ENCODE measurements at places on chromosomes 3 and 15.

- peak; percentile 19 for DNase-seq
Measured at GRCh38 chr3:170907637-170908234, 701 bp downstream of the EIF5A2 start.

- no peak for DNase-seq
Measured at GRCh38 chr15:52689562-52689961, 10.4 kb upstream of the ATOSA start.

DNA sequence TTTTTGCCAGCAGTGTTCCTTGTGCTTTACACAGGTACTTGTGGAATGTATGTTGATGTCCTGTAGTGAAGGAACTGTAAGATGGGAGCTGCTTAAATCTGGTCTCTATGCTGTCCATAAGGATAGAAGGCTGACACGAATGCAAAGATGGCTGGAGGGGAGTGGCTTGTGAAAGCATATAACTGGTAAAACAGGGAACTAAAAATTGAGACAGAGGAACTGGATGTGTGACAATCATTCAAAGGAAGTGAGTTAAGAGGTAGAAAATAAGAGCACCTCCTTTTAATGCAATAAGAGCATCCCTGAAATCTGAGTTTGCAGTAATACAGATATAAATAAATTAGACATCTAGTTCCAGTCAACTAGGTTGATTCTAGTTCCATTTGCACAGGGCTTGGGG lies 35.2 kb downstream of the RNF13 start:
- no peak for DNase-seq

DNA sequence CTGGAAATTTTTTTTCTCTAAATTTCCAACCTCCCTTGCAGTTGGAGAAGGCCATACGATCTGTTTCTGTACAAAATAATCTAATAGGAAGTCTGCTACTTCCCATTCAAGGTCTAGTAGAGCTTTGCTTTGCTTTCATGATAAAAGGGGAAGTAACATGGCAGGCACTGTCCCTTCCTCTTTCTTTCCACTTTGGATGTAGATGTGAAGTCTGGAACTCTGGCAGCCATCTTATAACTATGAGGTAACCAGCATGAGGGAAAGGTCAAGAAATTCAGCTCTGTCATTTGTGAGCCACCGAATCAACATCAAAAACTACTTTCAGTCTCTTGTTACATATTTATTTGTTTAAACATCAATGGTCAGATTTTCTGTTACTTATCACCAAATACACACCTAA lies 156.3 kb downstream of the MTHFS start:
- DNase-seq, result no peak

DNA sequence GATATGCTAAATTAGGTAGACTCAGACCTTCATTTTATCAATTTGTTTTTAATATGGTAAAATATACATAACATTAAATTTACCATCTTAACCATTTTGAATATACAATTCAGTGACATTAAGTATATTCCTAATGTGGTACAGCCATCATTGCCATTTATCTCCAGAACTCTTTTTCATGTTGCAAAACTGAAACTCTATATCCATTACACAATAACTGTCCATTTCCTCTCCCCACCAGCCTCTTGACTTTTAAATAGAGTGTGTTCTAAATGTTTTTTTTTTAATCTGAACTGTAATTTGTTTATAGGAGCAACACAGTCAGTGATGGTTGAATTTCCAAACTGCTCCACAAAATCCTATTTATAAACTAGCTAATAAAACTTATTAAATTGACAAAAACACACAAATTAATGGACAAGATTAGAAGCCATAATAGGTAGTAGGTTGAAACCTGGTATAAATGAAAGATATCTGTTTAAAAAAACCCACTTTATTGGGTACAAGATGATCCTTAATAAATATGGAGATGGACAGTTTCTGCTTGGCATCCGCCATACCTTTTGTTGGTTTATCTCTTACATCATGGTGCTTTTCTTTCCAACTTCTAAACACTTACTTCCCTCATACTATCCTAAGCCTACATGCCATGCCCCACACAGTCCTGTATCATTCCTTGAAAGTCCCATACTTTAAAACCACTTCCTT lies 142.4 kb downstream of the ZPLD1 start:
- no peak for DNase-seq

GRCh38 chr15:56879502-56879901 lies 38.9 kb upstream of the TCF12 start:
- DNase-seq, result no peak

- peak; percentile 52 for DNase-seq
Measured at GRCh38 chr3:52200981-52201679, 3.2 kb downstream of the ALAS1 start.

DNA sequence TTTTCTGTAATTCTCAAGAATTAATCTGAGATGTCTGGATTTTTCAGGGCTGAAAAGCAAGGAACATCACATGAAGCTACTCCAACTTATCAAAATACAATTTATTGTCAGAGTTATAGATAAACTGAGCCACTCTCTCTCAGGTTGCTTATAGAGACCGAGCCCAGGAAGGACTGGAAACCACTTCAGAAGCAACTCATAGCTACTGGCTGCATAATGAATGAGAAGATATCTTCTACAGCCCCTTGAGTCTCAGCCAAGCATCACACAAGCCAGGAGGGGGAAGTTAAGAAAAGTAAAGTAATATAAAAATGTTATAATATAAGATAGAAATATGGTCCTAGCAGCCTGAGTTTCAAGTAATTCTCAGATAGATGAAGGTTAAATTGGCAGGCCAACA lies 186.0 kb downstream of the TNIK start:
- no peak for DNase-seq

DNA sequence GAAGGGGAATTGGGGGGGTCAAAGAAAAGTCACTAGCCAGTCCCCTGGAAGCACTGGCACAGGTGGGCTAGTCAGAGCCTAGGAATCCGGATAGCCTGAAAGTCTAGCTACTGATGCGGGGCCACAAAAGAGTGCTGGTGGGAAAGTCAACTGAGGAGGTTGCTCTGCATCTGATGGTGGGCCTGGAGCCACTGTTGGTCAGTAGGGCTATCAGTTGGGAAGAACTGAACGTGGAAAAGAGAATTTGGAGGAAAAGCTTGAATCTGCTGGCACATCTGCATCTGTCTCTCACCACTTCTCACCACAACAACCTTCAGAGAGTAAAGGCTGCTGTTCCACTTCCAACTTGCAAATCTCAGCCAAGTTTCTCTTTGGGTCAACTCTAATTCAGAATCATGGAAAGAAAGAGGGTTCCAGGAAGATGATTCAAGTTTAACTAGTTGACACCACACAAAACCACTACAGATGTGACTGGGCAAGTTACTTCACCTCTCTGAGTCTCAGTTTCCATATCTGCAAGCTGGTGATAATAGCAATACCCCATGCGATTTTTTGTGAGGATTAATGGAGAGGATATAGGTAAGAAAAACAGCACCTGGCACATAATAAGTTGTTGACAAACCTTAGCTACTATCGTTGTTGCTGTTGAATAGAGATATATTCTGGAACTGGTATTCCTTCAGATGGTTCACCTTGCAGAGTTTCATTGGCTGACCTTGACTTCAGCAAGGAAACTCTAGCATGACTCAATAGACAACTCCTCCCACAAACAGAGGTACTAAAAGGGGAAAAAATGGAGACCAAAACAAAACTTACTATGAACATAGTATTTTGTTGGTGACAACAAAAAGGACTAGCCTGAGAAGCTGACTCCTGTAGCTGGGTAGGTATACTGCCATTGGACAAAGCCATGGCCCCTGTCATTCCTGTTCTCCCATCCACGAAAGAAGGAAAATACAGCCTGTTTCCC lies 280.2 kb upstream of the STT3B start:
- no peak for DNase-seq

DNA sequence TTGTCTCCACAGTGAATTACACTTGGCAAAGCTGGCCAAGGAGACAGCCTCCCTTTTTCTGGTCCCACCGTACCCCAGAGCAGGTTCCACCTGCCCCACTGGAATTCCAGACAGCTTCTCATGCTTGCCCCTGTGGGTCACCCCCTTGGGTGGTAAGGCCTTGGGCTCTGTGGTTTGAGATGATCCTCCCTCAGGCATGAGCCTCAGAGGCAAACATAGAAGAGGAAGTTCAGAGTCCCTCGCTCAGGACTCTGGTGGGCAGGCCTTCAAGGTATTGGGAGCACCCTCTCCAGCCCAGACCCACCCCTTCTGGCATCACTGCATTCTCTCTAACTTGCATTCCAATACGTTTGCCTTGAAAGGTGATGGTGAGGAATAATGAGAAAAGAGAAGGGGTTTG lies 17.6 kb upstream of the UBA7 start:
- DNase-seq, result no peak

GRCh38 chr3:59310736-59311135 lies 260.9 kb upstream of the CFAP20DC start:
- no peak for DNase-seq

- DNase-seq, result no peak
Measured at GRCh38 chr15:27784107-27784506, 315.0 kb downstream of the OCA2 start.

DNA sequence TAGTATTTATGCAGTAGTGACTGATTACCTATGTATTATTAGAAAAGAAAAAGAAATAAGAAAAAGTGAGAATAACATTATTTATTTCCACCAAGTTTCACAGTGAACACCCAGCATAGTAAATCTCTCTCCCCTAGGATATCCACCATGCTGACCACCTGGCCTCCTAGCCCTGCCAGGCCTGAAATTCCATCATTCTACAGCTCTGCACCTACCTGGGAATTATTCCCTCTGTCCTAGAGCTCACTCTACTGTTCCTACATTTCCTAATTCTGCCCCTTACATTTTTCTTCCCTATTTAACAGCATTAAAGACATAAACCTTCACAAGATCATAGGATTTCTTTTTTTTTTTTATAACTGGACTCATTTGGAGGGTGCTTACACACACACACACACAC lies 525.3 kb upstream of the PPP2R3A start:
- no peak for DNase-seq

- no peak for DNase-seq
Measured at GRCh38 chr3:56389183-56389830, 79.0 kb downstream of the ERC2 start.

DNA sequence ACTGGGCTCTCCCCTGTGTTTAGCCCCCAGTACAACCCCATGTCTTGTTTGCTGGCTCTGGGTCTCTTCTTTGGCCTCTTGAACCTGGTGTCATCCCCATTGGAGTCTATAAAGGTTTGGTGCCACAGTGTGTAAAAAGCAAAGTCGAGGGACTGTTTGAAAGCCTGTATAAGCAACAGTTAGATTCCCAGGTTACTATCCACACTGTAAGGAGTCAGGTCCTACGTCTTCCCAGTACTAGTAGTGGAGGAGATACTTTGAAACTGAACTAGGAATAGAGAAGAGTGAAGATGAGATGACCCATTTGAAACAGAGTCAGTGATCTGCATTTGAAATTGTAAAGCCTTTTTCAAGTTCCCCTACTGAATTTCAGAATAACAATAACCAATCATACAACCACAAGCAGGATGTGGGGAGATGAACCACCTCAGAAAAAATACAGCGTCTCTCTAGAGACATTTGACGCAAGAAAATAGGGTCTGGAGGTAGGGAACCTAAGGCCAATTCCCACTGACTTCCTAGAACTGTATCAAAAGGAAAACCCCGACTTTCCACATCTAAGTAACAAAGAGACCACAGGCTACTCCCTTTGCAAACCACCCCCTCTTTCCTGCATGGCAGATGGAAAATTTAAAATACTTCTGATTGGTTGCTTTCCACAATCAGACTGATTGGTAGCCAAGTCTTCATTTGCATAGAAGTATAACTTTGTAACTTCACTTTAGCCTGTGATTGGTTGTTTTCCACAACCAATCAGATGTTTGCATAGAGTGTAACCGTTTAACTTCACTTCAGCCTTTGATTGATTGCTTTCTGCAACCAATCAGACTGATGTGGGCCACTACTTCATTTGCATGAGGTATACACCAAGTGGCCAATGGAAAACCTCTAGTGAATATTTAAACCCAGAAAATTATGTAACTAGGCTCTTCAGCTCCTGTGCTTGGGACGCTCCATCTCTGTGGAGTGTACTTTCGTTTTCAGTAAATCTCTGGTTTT lies 49.9 kb upstream of the NEDD4 start:
- DNase-seq, result no peak

DNA sequence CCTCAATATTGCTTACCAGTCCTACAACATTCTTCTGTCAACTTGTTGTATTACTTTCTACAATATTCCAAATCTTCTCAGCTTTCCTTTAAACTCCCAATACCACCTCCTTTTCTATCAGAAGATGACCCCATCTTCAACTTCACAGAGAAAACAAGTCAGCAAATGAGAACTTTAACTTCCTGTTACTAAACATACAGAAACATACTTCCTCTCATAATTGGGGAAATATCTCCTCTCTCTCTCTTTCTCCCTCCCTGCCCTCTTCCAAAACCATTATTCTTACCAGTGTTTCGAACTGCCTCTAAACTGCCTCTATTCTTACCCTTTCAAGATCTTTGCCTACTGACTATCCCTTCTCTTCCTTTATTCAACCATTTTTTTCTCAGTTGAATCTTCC lies 1.8 kb upstream of the SNAP23 start:
- no peak for DNase-seq

DNA sequence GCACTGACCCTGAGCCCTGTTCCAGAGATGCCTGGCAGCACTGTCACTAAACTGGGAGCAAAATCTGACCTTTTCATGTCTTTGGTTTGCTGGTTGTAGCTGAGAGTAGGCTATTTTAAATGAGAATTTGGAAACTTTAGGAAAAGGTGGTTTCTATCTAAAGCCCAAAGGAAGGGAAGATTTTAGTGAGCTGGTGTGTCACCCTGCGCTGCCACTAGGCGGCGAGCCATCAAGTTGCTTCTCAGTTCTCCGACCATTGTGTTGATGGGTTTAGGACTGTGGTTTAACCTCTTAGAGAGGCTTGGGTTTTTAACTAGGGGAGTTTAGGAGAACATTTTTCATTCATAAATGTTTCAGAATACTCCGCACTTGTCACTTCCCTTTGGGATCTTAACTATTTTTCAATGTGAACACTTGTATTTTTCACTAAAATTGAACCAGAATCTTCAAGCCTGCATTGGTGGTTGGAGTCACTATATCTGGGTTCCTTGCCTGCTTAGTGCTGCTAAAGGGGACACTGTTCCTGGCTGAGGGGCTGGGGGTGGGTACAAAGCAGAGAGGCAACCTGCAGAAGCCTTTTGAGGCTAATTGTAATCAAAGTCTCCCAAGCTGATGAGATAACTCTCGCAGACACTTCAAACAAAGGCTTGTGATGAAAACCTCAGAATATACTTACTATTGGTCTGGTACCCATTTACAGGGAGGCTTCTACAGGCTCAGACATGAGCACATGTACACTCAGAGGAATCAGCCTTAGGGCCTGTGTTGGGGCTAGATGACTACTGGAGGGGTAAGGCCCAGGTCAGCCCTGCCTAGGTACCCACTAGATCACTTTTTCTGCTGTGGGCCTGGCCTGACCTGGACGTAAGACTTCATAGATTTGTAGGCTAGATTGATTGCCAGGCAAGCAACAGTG lies 16.8 kb downstream of the EXOSC7 start:
- DNase-seq, result no peak

GRCh38 chr3:131250466-131250865 lies 131.1 kb upstream of the NUDT16 start:
- DNase-seq, result no peak

- DNase-seq, result no peak
Measured at GRCh38 chr15:67601073-67601472, 58.6 kb downstream of the MAP2K5 start.

Data from foreskin melanocyte (primary cell).